ENCODE measurements at places on chromosomes 4 and X.

DNA sequence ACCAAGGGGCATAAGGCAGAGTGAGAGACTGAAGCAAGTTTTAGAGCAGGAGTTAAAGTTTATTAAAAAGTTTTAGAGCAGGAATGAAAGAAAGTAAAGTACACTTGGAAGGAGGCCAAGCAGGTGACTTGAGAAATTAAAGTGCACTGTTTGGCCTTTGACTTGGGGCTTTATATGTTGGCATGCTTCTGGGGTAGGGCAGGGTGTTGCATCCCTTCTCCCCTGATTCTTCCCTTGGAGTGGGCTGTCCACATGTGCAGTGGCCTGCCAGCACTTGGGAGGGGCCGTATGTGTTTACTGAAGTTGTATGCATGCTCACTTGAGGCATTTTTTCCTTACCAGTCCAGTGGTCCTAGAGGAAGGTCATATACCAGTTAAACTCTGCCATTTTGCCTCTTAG, 35.3 kb upstream of the GPR173 start:
- H3K4me3 ChIP-seq: no peak overlapping the region
- DNase-seq: no peak
- H3K27me3 ChIP-seq: no peaks in the 10 kb centered on the region
- H3K27ac ChIP-seq: no peak overlapping the region
- H3K4me1 ChIP-seq: no peaks in the 10 kb centered on the region
- no peaks in the 10 kb centered on the region for H3K36me3 ChIP-seq

GRCh38 chrX:16125520-16126149, 2.3 kb downstream of the GRPR start:
- H3K4me3 ChIP-seq: peak overlapping the region; percentile 46
- H3K36me3 ChIP-seq: no peaks in the 10 kb centered on the region
- DNase-seq: no peak
- H3K4me1 ChIP-seq: peaks cover 7% of the 10 kb centered on the region
- H3K27ac ChIP-seq: peak overlapping the region; percentile 51
- H3K27me3 ChIP-seq: no peaks in the 10 kb centered on the region

DNA sequence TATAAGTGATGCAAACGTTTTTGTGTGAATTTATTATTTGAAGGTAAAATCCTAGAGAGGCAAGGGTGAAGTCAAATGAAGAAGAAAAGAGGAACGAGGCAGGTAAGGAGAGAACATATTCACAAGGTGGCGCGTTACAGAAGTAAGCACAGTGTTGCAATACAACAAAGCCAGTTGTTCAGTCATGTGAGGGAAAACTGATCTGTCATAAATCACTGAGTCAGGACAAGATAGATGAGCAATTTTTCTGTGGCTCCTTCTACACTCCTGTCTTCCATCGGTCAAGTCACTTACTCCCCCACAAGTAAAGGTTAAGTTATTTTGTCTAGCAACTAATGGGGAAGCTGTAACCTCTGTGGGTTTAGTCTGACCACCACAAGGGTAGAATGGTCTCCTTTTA, 203.0 kb upstream of the GK2 start:
- peaks cover 18% of the 10 kb centered on the region for H3K4me1 ChIP-seq
- H3K4me3 ChIP-seq: no peak overlapping the region
- no peaks in the 10 kb centered on the region for H3K36me3 ChIP-seq

DNA sequence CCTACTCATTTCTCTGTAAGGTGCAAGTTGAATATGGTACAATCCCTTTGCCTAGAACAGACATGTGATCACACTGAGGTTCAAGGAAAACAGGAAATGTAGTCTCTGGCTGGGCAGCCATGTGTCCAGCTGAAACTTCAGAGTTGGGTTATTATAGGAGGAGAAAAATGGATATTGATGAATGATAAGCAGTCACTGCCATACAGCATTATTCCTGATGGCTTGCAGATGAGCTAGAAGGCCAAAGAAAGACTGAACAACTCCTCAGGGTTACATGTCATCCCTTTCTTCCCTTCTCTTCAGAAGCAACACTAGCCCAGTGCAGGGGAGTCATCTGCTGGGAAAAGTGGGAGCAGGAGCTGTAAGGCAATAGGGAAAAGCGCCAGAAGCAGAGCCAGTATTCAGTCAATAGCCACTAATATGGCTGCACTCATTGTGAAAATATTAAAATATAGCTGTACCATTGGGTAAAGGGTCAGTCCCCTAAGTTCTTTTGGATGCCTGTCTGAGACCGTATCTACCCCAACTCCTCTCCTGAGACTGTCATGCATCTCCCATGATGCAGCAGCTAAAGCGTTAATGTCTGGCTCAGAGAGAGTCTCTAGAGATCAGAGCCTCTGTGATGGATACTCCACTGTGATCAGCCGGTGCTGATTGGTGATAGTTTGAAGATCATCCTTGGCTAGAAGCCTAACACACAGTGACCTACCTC, 20.5 kb downstream of the PHOX2B start:
- peak; percentile 70 for DNase-seq
- no peak overlapping the region for H3K4me3 ChIP-seq
- no peaks in the 10 kb centered on the region for H3K27me3 ChIP-seq
- no peak overlapping the region for H3K27ac ChIP-seq

All from esophagus muscularis mucosa (tissue), 4 donors.